Activated CD4-positive, CD25-positive, alpha-beta regulatory T cell (primary cell): ENCODE measurements at places on chromosomes 13 and 19.

DNA sequence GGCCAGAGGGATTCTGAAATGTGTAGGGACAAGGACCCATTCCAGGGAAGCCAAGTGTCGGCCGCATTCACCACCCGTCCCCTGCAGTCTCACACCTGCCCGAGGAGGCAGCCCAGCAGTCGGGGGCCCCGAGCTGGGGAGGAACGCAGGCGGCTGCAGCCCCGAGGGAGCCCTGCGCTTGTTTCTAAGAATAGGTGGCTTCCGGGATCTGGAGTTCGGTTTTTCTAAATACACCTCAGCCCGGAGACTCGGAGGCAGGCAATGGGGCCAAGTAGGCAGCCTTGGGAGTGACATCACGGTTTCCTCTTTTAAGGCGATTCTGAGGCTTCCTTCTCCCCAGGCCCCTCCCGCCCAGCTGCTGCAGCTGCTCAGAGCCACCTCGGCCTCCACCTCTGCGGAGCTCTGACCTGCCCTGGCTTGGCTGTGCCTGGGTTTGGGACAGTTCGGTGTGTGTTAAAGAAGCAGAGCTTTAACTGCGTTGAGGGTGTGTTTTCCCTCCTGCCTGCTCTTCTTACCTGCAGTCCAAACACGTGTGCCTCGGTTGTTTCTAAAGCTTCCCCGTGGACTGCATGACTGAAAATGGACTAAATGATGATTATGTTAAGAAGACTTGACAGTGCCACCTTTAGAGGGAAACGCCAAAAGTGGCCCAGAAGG, 80.5 kb downstream of the COL4A2 start:
- DNase-seq, result no peak

GRCh38 chr19:41445575-41445974, 2.6 kb downstream of the ERICH4 start:
- no peak for DNase-seq

- DNase-seq, result no peak
Observed at GRCh38 chr13:93690139-93690538, 463.5 kb downstream of the GPC6 start.

GRCh38 chr13:79918620-79919019, 422.3 kb downstream of the SPRY2 start:
- DNase-seq, result no peak

DNA sequence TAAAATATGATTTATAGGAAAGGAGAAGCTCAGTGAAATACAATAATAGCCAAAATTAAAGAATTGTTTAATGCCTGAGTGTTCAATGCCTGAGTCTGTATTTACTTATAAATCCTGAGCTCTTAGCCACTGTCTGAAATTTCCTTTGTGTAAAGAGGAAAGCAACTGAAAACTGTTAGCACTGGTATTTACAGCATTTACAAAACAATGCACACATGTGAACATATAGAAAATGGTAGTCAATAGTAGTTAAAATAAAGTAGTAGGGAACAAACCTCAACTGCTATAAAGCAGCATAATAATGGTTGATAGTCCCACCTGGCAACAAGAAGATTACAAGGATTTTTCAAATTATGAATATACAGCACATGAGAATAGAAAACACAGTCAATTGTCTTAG, 1137.1 kb upstream of the ATXN8OS start:
- DNase-seq, result no peak

- DNase-seq, result peak; percentile 38
Observed at GRCh38 chr19:15331419-15332310, 674 bp downstream of the BRD4 start.

- no peak for DNase-seq
Observed at GRCh38 chr13:79691826-79692225, 210.9 kb downstream of the NDFIP2 start.

GRCh38 chr13:106402866-106403265, 132.6 kb downstream of the EFNB2 start:
- DNase-seq, result no peak

- no peak for DNase-seq
Observed at GRCh38 chr13:48626077-48626449, 27.7 kb upstream of the CYSLTR2 start.

GRCh38 chr19:58332697-58333096, 5.9 kb downstream of the ZSCAN22 start:
- no peak for DNase-seq

GRCh38 chr19:3142292-3142670, 6.4 kb downstream of the GNA15 start:
- DNase-seq, result no peak

- DNase-seq, result no peak
Observed at GRCh38 chr13:112850273-112850672, 118.7 kb upstream of the MCF2L start.

DNA sequence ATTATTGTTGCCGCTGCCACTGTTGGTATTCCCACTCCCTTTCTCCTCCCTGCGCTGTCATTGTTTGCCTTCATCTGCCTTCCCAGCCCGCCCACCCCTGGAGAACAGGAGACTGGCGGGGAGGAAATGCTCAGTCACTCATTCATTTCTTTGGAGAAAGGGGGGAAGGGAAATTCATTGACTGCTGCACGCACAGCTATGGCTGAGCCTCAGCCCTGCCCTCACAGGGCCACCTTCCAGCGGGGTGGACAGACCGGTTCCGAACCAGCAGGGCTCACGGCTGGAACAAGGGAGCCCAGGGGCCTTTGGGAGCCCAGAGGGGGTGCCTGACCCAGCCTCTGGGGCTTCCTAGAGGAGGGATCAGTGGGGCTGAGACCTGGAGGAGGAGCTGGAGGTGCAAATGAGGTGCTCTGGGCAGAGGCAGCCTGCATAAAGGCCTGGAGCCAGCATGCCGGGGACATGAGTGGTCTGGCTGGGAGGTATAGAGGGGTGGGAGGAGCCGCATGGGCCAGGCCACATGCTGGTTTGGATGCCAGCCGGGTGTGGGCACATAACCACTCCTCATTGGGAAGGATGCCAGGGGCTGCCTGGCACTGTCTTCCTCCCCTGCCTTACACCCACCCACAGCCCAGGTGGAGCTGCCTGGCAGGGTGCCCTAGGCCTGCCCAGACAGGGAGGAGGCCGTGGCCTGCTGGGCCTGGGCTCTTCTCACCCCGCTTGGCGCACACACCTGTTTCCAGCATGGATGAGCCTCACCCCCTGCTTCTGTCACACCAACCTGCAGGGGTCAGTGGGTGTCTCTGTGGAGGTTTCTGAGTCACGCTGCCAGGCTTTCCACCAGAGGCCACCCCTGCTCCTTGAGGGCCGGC, 26.8 kb downstream of the PPP5C start:
- no peak for DNase-seq

- no peak for DNase-seq
Observed at GRCh38 chr13:96792736-96793403, 201.4 kb downstream of the OXGR1 start.

DNA sequence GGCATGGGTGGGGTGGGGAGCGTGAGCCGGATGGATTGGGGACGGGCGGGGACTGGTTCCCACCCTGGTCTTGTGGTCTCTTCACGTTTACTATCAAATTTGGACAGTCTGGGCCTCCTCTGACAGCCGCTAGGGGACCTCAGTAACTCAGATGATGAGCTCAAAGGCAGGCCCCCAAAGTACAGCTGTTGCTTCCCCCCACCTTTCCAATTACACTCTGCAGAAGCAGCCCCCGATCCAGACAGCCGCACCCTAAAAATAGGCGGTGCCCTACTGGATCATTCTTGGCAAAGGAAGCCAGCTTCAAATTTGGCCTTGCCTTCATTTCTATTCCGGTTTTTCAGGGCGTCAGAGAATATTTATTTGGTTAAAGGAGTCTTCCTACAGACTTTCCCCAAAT, 1.9 kb upstream of the FOXO1 start:
- peak; percentile 5 for DNase-seq

DNA sequence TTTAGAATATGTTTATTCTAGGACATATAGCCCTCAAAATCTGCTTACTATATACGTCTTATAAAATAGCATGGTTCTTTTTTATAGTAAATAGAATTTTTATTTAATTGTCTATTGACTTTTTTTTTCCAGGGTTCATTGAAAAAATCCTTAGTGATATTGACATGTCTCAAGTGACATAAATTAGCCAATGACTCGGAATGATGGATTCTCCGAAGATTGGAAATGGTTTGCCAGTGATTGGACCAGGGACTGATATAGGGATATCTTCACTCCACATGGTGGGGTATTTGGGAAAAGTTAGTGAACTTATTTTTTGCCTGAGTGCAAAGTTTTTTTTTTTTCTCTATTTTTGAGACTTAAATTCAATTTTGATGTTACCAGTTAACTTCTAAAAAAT, 3.2 kb downstream of the USPL1 start:
- no peak for DNase-seq

DNA sequence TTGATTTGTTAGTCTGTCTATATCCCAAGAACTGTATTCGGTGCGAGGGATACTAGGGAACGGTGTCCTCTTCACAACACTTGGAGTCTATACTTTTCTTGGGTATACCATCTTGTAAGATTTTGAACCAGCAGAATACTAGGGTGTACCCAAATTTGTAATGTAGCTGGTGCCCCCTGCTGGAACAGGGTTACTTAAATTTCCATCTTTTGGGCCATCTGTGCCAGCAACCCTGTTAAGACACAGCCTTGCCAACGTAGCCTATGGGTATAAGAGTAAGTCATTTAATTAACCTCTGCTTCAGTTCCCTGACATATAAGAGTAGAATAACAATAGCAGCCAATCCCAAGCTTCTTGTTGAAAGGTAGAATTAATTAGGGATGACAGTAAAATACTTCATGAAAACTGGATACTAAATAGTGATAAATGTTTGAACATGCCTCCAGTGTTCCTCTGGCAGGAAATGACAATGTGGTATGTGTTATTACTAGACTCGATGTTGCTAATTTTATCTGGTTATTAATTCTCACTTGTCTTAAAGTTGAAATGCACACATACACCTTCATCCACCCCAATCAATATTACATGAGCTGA, 607.6 kb downstream of the FGF9 start:
- peak; percentile 7 for DNase-seq

GRCh38 chr19:39125199-39125553, 410 bp upstream of the PAK4 start:
- no peak for DNase-seq

GRCh38 chr19:35046461-35046860, 4.9 kb downstream of the HPN start:
- no peak for DNase-seq

- DNase-seq, result no peak
Observed at GRCh38 chr13:96252903-96253302, 163.0 kb downstream of the HS6ST3 start.

GRCh38 chr13:65638572-65639168, 1591.5 kb downstream of the PCDH9 start:
- DNase-seq, result no peak

- no peak for DNase-seq
Observed at GRCh38 chr13:19059016-19059780, 122.4 kb downstream of the TUBA3C start.

DNA sequence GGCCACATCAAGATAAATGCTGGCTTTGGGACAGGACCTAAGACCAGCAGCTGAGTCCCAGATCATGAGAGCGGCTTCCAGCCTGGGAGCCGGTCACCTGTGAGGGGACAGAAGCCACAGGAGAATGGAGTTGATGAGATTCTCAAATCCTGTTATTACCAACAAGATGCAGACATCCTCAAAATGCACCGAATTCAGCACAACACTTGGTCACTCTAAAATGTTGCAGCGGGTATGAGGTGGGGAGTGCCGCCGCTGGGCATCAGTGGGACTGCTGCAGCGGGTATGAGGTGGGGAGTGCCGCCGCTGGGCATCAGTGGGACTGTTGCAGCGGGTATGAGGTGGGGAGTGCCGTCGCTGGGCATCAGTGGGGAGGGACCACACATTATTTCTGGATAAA, 21.2 kb downstream of the RANBP3 start:
- DNase-seq, result no peak

- no peak for DNase-seq
Observed at GRCh38 chr13:28055357-28055756, 45.0 kb downstream of the FLT3 start.

GRCh38 chr13:50334115-50334778, 319.0 kb downstream of the KCNRG start:
- DNase-seq, result no peak

DNA sequence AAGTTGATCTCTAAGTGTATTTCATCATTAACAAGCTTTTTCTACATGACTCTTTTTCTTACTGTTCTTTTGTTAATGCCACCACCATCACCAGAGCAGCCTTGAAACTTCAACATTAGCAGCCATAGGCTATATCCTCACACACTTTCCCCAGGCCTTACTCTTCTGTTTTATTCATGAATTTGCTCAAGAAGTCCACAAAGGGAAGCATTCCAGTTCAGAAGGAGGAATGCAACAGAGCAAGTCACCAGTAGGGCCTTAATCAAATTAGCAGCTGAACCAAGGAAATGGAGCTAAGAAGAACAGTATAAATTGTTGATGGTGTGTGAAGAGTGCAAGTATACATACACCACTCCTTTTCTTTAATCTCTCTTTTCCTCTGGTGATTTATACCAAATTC, 223.1 kb downstream of the NBEA start:
- DNase-seq, result no peak

- no peak for DNase-seq
Observed at GRCh38 chr13:26335158-26335557, 81.2 kb downstream of the CDK8 start.

- no peak for DNase-seq
Observed at GRCh38 chr13:109655611-109656010, 130.8 kb downstream of the IRS2 start.
